Aorta (tissue), 5 donors: ENCODE measurements at places on chromosomes 3 and 15. TPM values are rescaled to one million over a fixed set of nuclear protein-coding genes. Genes with fewer than 3 reads are reported as not detected.
A peak's percentile ranks its signal among the peaks of the same experiment; 100 is the strongest.

SLC28A2 gene
- not detected for total RNA-seq

SYNPR gene
- total RNA-seq = not detected

DNA sequence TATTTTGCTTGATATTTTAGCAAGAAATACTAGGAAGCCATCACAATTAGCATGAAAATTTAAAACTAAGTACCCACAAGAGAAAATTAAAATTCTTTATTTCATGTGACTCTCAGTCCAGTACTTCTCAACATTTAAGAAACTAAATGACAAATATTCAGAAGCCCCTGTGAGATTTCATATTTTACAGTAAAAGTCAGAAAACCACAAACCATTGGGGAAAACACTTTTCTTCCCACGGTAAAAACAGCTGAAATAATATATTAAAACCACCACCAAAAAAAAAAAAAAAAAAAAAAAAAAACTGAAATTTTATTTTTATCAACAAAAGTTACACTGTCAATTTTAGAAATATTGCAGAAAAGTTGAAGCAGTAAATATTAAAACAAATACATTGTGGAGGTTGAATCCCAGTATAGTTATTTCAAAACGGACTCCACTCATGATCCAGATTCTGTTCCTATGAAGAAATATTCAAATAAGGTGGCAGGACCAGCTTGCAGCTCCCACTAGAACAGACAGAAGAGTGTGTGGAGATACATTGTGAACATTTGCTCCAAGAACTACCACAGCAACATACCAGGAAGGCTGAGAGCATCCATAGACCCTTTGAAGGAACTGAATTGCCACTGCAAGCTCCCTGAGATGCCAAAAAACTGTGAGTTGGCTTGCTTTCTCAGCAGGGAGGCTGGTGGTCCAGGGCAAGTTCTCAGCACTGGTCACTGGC, 308.2 kb downstream of the CTNNB1 start:
- H3K27me3 ChIP-seq = no peaks in the 10 kb centered on the region
- H3K4me1 ChIP-seq = no peaks in the 10 kb centered on the region
- no peaks in the 10 kb centered on the region for H3K36me3 ChIP-seq
- no peak overlapping the region for H3K27ac ChIP-seq
- no peak for DNase-seq

- peak within 1 kb of the TSS; percentile 97 for H3K27ac ChIP-seq
- H3K36me3 ChIP-seq = no peaks in the 10 kb centered on the region
- no peaks in the 10 kb centered on the region for H3K27me3 ChIP-seq
- H3K4me1 ChIP-seq = no peaks in the 10 kb centered on the region
- DNase-seq = peak; percentile 93
Measured at GRCh38 chr3:126180477-126181397, at the start of gene ALDH1L1. Gene ALDH1L1 (minus strand): TSS chr3:126180586. CDS start chr3:126160979, 19,607 bp downstream.

DNA sequence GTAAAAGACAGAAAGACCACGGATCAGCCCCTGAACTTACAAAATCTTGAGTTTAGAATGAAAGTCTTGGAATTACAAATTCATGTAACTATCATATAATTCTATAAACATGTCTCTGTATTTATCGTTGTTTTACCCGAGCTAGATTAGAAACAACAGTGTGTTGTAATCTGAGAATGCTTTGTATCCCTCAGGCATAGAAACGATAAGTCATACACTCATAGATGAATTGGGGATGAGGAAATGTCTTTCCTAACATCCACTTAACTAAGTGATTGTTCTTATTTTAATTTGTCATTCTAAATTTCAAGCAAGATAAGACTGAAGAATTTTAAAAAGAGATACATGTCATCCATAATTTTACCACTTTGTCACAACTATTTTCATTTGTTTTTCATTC, 165.3 kb downstream of the RYR3 start:
- H3K36me3 ChIP-seq = peaks cover 2% of the 10 kb centered on the region
- H3K4me1 ChIP-seq = no peaks in the 10 kb centered on the region
- H3K27ac ChIP-seq = no peak overlapping the region
- no peaks in the 10 kb centered on the region for H3K27me3 ChIP-seq
- DNase-seq = no peak

DNA sequence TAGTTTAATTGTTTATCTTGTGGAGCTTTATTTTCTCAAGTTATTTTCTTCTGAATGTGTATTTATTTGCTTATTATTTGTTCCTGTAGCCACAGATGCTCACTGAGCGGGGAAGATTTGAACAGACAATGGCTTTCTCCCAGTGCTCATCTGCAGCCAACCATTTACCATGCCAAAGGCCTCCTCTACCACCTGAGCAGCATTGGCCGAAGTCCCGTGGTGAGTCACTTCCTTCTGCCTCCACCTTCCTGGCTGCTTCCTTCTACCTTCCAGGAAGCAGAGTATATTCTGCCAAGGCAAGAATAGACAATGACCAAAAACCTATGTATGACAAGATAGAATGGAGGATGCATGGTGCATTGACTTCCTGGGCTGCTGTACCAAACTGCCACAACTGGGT, 443.1 kb downstream of the AGBL1 start:
- no peaks in the 10 kb centered on the region for H3K27me3 ChIP-seq
- no peaks in the 10 kb centered on the region for H3K4me1 ChIP-seq
- no peak for DNase-seq
- no peak overlapping the region for H3K4me3 ChIP-seq
- H3K36me3 ChIP-seq = no peaks in the 10 kb centered on the region
- H3K27ac ChIP-seq = no peak overlapping the region

- H3K27ac ChIP-seq = no peak overlapping the region
- no peaks in the 10 kb centered on the region for H3K27me3 ChIP-seq
- no peak overlapping the region for H3K4me3 ChIP-seq
- no peaks in the 10 kb centered on the region for H3K36me3 ChIP-seq
Measured at GRCh38 chr3:56976651-56977560, 83.6 kb upstream of the SPATA12 start.

DNA sequence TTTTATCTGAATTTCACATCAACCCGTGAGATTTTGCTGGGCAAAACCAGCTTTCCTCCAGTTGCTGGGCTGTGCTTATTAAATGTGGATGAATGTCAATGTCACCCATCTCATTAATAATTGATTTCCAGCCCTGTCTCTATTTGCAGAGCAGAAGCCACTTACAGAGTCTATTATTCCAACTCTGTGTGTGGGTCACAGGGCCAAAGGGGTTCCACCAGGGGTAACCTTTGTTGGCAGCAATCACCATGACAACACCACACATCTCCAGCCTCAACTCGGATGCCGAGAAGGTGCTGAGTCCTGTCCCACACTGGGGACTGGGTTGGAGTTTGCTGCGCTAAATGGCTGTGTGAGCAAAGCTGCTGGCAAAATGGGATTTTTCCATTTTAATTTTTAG, 51.1 kb upstream of the WNT5A start:
- H3K4me3 ChIP-seq = no peak overlapping the region
- no peaks in the 10 kb centered on the region for H3K27me3 ChIP-seq
- no peak for DNase-seq
